ENCODE measurements at places on chromosomes 16 and 17.

GRCh38 chr16:69077251-69077650, 28.2 kb upstream of the HAS3 start:
- DNase-seq, result peak; percentile 90

DNA sequence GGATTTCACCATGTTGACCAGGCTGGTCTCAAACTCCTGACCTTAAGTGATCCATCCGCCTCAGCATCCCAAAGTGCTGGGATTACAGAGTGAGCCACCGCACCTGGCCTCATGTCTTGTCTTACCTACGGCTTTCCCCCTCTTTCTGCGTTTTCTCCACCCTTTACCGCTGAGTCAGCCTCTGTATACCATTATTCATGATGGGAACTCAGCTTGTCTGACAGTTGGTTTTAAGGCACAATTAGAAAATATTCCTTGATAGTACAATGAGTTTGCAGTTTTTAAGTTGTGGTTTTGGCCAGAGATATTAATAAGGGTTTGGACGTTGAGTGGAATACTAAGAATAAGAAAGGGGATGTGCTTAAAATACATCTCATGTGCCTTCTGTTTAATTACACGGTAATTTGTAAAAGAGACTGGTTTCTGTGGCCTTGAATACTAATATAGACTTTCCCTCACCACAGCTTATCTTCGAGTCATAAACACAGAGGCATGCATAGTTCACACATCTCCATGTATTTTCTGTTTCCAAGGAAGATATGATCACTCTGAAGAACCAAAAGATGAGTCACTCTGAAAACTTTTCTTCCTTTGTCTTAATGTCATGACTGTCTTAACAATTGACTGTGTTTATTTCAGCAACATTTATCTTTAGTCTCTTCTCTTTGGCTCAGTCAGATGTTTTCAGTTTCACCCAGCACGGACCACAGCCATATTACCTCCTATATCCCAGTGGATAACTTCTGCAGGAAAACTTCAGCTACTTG, 54.4 kb downstream of the PITPNC1 start:
- DNase-seq, result peak; percentile 90

- peak; percentile 42 for DNase-seq
These were observed 74.2 kb upstream of the MED9 start for GRCh38 chr17:17402558-17402957.

GRCh38 chr16:51916231-51916630, 630.7 kb downstream of the TOX3 start:
- DNase-seq, result no peak

- no peak for DNase-seq
These were observed 29.6 kb downstream of the HS3ST3B1 start for GRCh38 chr17:14330492-14330962.

GRCh38 chr16:17518441-17518840, 47.7 kb upstream of the XYLT1 start:
- no peak for DNase-seq

- no peak for DNase-seq
These were observed 22.7 kb downstream of the LDHD start for GRCh38 chr16:75093598-75094540.

DNA sequence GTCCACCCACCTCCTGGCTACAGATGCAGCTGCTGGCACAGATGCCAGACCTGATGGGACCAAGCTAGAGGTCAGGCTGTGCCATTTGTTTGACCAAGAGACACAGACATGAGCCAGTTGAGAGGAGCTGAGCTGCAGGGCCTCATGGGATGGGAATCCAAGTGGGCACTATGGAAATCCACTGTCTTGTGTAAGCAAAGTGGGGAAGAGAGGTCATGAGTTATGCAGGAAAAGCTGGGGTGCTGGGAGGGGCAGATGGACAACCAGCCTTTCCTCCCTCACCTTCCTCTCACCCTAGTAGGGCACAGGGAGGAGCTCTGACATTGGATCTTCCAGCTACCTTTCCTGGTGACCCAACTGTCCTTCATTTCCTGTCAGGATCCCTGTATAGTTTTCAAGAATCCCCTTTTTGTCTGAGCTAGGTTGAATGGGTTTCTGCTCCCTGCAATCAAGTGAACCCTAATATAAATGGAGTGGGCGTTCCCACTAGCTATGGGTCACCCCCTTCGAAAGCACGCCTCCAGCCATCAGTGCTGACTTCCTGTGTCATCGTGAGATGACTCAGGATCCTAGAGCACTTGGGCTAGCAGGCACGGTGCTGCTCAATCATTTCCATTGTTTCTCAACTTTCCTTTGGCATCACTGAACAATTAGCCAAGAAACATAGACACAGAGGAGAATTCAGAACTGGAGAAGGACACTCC, 13.6 kb downstream of the ATPAF2 start:
- peak; percentile 85 for DNase-seq

DNA sequence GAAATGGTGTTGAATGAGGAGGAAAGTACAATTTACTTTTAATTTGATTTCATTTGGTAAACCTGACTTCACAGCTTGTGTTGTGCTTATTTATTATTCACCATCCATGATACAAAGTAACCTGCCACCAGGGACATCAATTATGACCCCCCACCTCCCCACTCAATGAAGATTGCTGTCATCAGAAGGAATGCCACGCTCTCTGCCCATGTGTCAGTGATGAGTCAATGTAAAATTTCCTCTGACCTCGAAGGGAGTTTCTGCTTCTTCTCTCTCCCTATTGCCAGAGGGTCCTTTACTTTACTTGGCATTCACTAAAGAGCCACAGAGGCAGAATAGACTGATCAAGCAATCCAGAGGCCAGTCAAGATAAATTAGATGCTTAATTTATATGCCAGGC, 759.7 kb downstream of the CDH11 start:
- DNase-seq, result peak; percentile 63

GRCh38 chr16:57996406-57997175, 3.9 kb downstream of the ZNF319 start:
- no peak for DNase-seq

DNA sequence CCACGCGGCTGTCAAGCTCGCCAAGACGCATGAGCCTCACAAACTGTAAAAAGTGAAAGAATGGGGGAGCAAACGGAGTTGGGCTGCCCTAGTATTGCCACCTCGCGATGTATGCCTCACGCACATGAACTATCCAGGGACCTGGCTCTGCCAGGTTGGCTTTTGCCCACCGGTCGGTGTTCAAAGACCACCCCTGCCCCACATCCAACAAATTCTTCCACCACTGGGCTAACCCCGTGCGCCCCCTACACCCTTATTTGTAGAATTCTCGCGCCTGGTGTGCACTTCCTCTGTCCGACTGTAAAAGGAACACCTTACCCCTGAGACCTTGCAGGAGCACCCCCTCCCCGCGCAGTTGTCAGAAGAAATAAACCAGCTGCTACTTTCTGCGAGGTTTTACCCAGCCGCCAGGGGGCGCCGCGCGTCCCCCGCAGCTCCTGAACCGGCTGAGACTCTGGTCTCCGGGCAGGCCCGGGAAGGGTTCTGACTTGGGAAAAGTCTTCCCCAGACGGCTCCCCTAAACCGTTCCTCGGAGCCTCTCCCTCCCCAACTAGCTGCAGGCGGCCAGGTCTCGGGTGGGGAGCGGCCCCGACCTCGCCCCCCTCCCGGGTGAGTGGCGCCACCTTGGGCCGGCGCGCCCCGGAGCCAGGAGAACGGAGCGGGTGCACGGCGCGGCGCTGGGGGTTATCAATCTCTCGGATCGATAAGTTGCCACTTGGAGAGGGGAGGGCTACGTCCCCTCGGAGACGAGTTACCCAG, 1.7 kb upstream of the ZNF423 start:
- DNase-seq, result peak; percentile 12

DNA sequence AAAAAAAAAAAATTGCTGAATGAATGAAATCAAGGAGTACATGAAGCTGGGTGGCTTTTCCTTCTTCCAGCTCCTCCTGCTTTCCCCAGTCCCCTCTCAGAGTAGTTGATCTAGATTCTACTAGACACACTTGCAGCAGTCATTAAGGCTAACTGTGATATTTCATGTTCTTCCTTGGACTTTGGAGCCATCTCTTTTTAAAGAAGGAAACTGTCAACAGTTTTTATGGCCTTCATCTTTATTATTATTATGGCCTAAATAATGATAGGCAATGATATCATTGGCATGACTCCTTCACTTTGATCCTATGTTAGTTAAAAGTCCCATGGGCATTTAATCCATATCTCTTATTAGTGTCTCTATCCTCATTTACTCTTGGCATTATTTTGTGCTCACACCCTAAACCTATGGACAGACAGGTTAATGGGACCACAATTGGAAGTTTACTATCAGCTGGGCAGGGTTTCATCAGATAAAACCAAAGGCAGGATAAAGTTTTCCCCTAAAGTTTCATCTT, 9.7 kb downstream of the C17orf78 start:
- no peak for DNase-seq

DNA sequence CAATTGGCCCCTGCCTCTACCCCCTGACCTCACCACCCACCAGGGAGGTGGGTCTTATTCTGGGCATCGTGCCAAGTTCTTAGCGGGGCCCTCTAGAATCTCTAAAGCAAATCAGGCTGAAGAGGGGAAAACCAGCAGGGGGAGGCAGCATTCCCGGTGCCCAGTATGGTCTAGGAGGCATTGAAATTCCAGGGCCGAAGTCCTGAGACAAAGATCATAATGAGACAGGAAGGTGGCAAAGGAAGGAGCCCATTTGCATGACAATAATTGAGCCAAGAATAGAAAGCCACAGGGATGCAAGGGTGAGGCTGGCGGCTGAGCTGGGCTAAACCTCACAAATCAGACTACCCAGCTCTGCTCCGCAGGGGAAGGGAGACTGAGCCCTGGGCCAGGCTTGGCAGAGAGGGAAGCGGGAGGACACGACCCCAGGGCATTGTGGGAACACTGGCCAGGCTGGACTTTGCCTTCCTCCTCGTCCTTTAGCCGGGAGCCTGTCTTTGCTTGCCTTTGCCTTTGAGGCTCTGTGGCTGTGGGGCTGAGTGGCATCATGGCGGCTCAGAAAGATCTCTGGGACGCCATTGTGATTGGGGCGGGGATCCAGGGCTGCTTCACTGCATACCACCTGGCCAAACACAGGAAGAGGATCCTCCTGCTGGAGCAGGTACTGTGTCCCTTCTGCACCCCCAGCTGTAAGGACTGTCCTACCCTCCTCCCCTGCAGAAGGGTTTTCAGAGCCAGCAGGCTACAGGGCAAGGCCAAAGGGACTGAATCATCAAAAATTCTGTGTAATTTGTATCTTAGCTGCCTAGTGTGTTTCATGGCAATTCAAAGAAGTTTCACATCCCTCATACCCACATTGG, at the start of gene PIPOX:
PIPOX (plus strand) TSS at position 463 of the 860 bp plus-strand sequence; CDS start at position 548, 85 bp downstream.
- peak; percentile 17 for DNase-seq

DNA sequence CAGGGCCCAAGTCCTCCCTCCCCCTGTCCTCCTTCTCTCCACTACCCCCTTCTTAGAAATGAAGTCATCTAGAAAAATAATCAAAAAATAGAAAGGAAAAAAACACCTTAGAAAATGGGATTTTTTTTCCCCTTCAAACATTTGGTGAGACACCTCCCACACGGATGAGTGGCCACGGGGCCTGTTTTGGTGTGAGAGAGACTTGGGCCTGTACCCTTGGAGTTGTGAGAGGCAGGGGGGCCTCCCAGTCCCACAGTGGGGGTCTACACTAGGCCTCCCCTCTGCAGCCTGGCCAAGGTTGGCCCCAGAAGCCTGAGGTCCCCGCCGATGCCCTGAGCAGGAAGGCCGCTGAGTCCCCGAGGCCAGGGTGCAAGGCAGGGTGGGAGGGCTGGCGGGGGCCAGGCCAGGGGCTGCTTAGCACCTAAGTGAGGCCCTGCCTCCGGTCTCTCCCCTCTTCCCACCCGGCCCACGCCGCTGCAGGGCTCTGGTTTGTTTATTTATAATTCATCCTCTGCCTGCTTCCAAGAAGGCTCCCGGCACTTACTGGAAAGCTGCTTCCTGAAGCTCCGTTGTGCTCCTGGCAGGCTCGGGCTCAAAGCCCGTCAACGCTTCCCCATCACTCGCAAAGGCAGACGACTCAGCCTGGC, 26.4 kb downstream of the NPTX1 start:
- DNase-seq, result no peak

GRCh38 chr17:44400226-44400847, 10.9 kb upstream of the ITGA2B start:
- no peak for DNase-seq

- no peak for DNase-seq
These were observed 36.0 kb downstream of the OSBPL7 start for GRCh38 chr17:47785538-47786123.

- DNase-seq, result peak; percentile 50
These were observed 7.8 kb upstream of the IRF8 start for GRCh38 chr16:85891033-85891775.

- DNase-seq, result no peak
These were observed 70.5 kb downstream of the ZNF778 start for GRCh38 chr16:89287777-89288576.

DNA sequence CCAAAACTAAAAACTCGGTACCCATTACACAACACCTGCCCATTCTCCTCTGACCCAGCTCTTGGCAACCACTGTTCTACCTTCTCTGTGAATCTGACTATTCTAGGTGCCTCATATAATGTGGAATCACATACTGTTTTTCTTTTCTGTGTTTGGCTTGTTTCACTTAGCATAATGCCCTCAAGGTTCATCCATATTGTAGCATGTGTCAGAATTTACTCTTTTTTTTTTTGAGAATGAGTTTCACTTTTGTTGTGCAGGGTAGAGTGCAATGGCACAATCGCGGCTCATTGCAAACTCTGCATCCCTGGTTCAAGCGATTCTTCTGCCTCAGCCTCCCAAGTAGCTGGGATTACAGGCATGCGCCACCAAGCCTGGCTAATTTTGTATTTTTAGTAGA, 59.5 kb upstream of the RBL2 start:
- no peak for DNase-seq

DNA sequence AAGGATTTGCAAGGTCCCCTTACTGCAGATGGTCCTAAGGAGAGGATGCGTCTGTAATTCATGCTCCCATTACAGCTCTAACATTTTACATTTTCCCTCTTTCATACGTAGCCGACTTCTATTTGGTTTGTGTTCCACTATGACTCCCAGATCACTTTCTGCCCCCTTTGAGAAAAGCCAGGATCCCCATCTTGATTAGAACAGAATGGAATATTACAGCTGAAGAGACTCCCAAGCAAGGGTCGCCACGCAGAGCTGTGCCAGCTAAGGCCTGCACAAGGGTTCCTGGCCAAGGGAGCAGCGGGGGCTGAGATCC, 3.4 kb upstream of the CDT1 start:
- DNase-seq, result no peak
